ENCODE measurements at places on chromosomes 11 and 22.

DNA sequence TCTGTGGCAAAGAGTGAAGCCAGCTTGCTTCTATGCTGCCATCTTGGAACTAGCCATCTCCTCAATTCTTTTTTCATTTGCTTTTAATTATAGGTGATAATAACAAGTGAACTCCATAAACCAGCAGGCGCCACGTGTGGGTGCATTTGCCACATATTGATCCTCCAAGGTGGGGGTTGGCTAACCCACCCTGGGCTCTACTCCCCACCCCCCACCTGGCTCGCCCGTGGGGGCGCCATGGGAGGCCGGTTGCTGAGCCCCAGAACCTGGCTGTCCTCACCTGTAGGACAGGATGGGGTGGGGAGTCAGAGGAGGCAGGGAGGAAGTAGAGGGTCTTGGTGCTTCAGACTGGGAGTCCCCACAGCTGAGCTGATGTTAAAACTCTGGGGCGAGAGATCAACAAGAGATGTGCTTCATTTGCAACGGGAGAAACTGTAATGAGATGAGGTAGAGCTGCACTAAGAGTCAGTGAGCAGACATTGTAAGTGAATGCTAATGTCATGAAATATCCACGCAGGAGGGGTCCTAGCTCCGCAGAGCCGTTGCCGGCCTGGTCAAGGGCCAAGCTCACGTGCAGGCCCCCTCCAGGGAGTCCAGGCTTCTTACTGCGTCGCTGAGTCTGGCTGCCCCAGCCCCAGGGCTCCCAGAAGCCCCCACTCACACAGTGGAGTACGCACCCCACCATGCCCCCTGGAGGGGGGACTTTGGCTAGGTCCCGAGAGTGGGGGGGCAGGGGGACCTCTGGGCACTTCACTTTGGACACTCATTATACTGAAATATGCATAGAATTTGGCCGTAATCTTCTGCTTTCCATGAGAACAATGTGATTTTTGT lies 59.4 kb downstream of the BRD1 start:
- peak; percentile 49 for DNase-seq

DNA sequence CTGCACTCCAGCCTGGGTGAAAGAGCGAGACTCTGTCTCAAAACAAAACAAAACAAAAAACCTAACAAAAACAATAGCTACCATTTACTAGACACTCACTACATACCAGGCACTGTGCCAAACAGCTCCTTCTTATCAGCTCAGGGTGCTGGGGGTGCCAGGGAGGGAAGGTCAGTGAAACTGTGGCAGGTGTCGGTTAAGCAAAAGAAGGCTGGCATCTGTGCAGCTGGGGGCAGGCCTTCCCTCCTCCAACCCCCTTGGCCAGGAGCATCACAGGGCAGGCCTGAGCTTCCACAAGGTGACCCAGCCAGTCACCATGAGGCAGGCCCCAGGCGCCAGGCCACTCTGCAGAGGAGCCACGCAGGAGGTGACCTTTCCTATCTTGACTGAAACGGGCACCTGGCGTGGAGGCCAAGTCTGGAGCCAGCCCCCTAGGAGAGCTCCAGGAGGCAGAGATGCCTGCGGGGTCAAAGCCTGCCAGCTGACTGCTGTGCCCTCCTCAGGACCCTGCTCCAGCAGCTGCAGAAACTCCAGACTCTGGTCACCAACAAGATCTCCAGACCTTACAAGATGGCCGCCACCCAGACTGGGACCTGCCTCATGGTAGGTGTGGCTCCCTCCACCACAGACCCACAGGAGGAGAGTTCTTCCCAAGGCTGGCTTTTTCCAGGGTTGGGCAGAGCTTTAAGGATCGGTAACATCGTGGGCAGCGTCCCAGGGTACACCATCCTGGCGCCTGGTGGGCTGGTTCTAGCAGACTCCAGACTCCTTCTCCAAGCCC lies 31.3 kb upstream of the DGKZ start:
- DNase-seq: no peak

DNA sequence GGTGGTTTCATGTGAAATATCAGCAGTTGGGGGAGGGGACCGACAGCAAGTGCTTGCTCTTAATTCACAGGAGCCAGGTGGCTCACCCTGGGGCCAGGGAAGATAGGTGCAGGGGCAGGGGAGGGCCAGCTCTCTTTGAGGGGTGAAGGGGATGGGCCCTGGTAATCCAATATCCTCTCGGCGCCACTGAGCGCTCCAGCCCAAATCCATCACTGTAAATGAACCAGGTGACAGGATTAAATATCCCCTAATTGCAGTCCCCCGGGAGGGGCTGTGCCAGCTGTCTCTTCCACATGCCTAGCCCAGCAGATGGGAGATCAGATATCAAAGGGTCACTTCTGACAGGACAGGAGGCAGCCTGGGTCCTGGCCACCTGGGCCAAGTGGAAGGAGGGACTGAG lies 531.8 kb upstream of the CADM1 start:
- no peak for DNase-seq

DNA sequence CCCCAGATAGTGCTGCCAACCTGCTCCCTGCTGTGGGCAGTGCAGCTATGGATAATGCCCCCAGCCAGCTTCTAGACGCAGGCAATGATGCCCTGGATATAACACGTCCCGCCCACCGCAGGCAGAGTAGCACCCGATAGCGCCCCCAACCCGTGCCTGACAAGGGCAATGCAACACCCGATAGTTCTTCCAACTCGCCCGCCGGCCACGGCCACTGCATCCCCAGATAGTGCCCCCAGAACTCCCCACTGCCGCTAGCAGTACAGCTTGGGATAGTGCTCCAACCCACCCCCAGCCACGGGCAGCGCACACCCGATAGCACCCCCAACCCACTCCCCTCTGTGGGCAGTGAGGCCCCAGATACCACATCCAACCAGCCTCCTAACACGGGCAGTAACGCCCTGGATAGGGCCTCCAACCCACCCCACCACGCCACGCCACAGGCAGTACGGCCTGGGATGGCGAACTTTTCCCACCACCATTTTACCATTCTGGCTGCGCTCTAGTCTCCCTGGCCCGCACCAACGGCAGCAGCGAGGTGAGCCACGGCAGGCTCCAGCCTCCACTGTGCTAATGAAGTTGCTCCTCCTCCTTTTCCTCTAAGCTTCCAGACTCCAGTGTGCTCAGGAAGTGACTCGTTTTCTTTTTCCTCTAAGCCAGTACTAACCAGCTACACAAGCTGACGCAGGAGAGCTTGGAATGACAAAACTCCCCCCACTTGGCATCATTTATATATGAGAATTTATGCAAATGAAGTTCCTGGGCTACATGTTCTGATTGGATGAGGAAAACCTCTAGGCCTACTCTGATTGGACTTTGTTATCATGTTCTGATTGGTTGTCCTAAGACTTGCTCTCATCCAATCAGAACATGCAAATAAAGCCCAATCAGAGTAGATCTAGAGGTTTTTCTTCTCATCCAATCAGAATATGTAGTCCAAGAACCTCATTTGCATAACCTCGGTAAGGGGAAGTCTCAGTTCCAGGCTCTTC lies 3.0 kb upstream of the RFPL3 start:
- no peak for DNase-seq

DNA sequence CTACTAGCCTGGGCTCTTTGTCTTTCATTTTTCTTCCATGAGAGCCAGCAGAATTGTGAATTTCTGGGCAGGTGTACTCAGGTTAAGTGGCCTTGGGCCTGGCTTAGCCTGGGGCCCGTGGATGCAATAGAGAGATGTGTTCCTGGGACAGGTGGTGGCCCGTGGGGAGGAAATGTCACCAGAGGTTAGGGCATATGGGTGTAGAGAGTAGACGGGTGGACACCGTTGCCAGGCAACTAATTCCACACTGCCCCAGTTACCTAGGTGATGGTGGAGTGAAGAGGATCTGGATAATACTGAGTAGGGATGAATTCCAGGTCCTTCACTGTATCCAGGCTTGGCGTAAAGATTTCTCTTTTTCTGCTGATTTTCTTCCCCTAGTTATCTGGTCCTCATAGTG lies 175.0 kb downstream of the INSC start:
- no peak for DNase-seq

- peak; percentile 37 for DNase-seq
These were observed at the start of gene RHOG for GRCh38 chr11:3840870-3841425. TSS of gene RHOG (minus strand) at chr11:3840959. CDS start at chr11:3828138, 12,821 bp downstream.

DNA sequence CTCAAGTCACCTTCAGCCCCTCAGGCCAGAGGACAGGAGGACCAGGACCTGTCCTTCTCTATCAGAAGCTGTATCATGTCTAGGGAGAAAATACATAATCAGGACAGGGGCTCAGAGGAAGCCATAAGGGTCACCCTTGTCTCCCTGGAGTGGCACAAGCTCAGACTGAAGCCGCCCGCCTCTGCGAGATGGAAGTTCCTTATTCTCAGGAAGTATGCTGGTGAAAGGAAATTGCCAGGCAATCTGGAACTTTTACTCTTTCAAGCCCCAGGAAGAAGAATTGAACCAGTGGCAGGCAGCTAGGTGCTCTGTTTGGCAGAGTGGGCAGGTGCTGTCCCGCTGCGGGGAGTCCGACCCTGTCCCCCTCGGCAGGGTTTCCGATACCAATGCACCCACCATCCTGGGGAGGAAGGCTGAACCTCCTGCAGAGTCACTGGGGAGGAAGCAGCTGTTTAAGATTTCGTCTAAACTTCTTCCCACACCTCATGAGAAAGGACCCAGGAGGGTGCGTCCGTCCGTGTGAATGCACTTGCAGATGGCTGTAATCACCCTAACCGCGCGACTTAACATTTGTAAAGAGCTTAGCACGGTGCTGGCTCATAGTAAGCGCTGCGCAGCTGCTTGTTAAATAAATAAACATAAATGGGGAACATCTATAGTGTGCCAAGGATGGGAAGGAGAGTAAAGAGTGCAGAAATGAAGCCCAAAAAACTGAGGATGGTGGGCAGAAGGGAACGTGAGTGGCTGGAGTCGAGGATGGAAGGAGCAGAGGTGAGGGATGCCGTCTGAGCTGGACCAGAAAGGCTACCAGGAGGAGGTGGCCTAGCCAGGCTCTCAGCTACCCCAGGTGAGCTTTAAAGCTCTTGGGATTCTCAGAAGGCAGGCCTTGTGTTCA lies 5.0 kb upstream of the ANO1 start:
- no peak for DNase-seq

DNA sequence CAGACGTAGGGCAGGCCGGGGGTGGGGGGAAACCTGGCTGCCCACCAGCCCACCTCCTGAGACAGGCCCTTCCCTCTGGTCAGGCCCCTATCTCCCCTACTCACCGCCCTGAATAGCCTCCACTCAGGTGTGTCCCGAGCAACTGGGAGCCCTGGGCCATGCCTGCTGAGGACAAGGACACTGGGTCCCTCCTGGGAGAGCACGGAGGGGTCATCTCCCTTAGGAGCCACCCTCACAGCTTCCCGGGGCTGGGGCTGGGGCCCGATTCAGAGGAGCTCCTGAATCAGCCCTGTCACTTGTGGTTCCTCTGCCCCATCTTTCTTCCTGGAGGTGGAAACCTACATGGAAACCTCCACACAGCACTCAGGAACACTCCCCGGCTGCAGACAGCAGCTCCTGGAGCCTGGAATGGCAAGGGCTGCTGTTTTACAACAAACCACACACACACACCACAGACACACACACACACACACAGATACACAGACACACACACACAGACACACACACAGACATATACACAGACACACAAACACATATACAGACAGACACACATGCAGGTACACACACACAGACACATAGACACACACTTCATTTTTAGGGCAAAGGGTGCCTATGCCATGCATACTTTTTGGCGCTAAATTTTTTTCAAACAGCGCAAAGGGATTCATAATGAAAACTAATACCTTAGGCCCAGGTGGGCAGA lies 9.6 kb upstream of the EMID1 start:
- DNase-seq: no peak

GRCh38 chr22:23080613-23081290 lies 10.4 kb downstream of the GNAZ start:
- DNase-seq: no peak

DNA sequence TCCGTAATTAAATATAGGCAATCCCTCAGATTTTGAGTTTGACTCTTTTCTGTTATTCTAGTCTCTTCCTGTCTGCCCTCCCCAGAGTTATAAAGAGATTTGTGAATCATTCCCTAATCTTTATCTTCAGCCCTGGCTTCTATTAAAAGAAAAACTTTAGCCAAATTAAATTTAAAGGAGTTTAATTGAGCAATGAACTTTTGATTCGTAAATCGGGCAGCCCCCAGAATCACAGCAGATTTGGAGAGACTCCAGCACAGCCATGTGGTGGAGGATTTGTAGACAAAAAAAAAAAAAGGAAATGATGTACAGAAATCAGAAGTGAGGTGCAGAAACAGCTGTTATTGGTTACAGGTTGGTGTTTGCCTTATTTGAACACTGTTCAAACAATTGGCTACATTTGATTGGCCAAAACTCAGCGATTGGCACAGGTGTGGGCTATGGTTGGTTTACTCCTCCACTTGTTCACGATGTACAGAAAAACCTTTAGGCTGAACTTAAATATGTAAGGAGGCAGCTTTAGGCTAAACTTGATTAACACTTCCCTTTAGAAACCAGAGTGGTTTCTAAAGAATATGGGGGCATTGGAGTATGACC lies 2.3 kb upstream of the ALKBH8 start:
- no peak for DNase-seq

GRCh38 chr22:50041361-50042065 lies 16.6 kb downstream of the TTLL8 start:
- DNase-seq: no peak

DNA sequence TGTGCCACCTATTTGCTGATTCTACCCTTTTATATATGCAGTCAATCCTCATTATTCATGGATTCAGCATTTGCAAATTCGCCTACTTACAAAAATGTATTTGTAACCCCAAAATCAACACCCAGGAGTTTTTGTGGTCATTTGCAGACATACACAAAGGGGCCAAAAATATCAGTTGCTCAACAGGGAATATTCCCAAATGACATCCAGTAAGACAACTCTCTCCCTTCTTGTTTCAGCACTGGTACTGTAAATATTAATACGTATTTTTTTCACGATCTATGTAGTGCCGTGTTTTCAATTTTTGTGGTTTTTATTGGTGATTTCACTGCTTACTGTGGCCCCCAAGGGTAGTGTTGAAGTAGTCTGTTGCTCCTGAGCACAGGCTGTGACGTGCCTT lies 11.8 kb upstream of the CAVIN3 start:
- no peak for DNase-seq

GRCh38 chr11:3747704-3748103 lies 49.6 kb downstream of the NUP98 start:
- no peak for DNase-seq

DNA sequence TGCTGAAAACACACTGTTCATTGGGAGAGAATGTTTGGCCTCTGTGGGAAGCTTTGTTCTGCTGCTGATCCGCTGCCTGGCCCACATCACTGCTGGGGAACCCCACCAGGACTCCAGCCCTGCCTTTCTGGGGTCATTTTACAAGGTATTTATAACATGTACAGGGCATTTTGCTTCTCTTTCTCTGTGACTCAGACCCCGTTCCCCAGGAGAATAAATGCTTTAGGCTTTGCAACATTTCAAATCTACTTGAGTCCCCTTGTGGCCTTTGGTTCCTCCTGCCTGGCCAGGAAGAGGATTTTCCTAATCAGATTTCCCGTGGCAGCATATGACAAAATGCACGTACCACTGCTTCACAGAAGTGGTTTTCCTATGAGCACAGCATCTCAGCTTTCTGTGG lies 43.0 kb downstream of the BTG4 start:
- no peak for DNase-seq
